Left ventricle myocardium superior (tissue), 1 donor: ENCODE measurements at places on chromosomes 5 and 9.

GRCh38 chr5:176564002-176564401 is 14.9 kb downstream of the CDHR2 start:
- no peak for DNase-seq

DNA sequence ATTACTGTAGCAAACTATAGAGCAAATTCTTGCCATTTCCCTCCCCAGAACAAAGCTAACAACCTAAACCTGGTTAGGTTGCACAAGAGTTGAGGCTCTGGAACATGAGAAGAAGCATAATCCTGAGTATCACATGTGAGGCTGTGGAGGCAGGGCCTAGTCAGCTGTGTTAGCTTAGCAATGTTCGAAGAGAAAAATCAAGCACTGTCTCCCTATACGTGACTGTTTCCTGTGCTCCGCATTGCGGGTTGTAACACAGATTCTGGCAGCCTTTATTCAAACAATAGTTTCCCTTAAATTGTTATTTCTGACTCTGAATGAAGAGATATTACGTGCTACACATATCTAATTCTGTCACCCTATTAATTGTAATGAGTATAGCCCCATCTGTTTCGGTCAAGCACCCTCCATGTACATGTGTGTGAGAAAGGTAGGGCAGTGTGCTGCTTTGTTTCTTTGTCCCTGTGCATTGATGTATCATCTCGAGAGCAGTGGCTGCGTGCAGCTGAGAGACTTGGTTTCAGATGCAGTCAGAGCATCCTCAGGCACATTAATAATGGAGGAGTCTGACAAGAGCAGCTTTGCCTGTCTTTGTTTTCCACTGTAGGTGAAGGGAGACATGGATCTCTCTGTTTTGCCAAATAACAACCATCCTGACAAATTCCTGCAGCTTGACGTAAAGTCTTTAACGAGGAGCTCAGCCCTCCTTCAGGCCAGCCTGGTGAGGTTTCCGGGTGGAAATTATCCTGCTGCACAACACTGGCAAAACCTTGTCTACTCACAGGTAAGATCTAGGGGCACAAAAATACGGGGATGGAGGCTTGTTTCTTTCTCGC is at the start of gene MINAR2:
Gene MINAR2, plus strand, starts transcription at position 523 of the 836 bp plus-strand sequence. Its CDS starts 97 bp downstream, at position 620.
- no peak for DNase-seq

DNA sequence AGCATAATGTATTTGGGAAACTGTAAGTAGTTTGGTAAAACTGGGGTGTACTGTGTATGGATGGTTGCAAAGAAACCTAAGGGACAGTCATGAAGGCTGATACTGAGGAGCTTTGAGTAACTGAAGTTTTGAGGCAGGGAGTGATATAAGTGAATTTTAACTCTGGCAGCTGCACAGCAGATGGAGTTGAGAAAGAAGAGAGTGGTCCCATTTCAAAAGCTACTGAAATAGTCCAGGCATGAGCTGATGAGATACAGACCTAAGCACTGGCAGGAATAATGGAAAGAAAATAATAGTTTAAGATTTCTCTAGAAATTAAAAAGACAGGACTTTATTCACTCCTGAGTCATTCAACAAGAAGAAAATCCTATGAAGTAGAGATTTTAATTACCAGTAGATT is 232.0 kb downstream of the CHSY3 start:
- DNase-seq = no peak

- DNase-seq = no peak
Observed at GRCh38 chr9:68793605-68794343, 88.7 kb downstream of the PIP5K1B start.
